ENCODE measurements at places on chromosomes 2 and 18.
A peak's percentile ranks its signal among the peaks of the same experiment; 100 is the strongest.

DNA sequence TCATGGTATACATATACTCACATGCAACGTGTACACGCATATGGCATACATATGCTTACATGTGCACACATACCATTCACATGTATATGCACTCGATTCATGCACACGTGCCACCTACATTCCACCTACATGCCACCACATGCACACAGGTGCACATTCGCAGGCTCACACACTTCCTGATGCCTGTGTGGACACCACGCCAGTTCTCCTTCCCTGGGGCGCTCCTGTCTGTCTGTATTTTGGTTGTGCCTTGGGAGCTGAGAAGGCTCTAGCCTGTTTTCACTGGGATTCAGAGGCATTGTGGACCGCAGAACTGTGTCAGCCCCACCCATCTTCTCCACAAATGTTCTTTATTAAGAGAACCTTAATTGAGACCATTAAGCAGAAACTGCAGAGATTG, 96.6 kb upstream of the CTDP1 start:
- no peak for DNase-seq

DNA sequence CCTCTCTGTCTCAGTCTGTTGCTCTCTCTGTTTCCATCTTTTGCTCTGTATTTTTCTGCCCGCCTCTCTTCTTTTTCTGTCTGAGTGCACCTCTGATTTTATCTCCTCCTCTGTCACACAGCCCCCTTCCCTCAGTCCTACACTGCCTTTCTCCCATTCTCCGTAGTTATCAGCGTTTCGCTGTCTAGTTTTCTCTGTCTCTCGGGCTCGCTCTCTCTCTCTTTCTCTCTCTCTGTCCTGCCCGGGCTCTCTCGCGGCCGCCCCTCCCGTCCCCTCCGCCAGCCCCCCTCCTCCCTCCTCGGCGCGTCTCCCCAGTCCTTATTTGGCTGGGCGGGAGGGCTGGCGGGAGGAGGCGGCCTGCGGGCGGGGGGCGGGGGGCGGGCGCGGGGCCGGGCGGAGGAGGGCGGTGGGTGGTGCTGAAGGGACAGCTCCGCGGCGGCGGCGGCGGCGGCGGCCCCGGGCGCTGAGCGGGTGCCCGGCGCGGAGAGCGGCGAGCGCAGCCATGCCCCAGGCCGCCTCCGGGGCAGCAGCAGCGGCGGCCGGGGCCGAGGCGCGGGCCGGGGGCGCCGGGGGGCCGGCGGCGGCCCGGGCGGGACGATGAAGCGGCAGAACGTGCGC, at the start of gene KCNK3:
Gene KCNK3 (plus strand): TSS at position 444 of the 618 bp plus-strand sequence. CDS start 154 bp downstream, at position 598.
- DNase-seq: peak; percentile 79

DNA sequence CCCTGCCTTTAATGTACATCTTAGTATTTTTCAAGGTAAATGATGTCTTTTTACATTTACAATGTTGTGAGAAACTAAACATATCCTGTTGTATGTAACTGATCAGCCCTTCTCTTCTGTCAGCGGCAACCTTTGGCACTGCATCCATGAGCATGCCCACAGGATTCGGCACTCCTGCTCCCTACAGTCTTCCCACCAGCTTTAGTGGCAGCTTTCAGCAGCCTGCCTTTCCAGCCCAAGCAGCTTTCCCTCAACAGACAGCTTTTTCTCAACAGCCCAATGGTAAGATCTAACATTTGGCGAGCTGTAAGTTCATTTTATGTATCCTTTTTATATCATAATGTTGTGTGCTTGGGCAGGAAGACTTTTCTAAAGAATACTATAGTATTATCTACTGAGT, 46.9 kb upstream of the SCYGR2 start:
- DNase-seq: no peak

DNA sequence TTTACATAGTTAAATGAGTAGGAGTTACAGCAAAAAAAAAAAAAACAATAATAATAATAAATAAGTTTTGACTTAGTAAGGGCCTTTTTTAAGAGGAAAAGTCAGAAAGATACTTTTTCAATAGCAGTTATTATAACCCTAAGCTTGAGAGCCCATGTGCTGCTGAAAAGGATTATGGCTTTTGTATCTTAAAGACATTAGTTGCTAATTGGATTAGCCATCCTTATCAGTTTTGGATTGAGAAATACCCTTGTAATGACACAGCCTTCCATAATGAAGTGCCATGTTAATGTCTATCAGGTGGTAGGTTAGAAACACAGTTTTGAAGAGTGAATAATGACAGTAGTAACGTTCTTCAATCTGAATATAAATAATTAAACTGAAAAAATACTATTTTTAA, 554.0 kb downstream of the RIT2 start:
- no peak for DNase-seq

GRCh38 chr2:11856095-11856494, 109.7 kb downstream of the LPIN1 start:
- no peak for DNase-seq

DNA sequence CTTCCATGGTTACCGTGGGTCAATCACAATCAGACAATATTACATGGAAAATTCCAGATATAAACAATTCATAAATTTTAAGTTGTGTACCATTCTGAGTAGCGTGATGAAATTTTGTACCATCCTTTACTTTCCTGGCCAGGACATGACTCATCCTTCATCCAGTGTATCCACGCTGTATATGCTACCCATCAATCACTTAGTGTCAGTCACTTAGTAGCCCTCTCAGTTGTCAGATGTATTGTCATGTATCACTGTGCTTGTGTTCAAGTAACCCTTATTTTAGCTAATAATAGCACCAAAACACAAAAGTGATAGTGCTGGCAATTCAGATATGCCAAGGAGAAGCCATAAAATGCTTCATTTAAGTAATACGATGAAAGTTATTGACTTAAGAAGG, 282.6 kb downstream of the CPS1 start:
- no peak for DNase-seq

DNA sequence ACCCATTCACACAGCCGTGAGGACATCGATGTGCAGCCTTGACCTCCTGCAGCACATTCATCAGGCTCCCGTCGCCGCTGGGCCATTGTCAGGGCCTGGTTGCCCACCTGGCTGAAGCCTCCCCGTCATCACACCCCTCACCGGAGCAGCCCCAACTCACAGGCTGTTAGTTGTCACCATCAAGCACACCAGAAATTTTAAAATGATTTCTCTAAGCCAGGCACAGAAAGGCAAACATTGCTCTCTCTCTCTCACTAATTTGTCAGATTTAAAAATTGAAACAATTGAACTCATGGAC, 167.1 kb downstream of the RTP5 start:
- DNase-seq: no peak

- DNase-seq: no peak
Observed at GRCh38 chr2:66379473-66379872, 55.5 kb upstream of the MEIS1 start.

DNA sequence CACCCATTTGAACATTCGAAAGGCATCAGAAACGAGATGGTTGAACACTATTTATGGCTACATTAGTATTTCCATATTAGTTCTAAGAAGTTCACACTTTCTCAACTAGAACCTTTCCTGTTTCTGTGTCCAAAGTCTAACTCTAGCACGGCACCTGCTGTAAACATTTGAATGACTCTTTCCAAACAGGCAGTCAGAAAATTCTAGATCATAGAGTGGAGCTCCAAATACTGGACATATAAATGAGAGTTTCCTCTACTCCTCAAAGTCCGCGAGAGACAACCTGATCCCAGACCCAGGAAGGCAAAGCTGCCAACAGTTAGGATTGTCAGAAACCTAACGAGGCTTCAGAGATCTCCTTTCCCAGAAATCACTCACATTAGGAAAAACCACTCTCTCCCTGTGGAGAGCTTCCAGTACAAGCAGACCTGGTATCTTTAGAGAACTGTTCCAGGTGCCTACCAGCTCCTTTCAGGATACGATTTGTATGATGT, 10.6 kb downstream of the RND3 start:
- no peak for DNase-seq

DNA sequence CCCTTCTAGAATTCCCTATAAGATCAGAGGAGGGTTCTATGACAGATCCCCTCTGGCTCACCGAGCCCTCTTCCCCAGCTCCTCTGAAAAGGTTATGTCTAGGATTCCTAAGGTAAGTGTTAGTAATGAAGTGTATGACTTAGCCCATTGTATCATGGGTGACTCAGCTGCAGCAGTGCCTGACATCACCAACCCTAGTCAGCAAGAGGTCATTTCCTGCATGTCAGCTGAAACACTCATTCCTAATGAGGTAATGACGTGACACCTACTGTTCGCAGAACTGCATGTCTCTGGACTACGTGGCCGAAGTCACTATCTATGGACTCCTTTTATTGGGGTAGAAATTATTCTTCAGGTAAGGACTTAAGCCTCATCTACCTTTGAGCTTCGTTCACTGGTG, 196.1 kb upstream of the MYT1L start:
- DNase-seq: no peak

GRCh38 chr2:217274578-217274977, 414.7 kb upstream of the TNP1 start:
- no peak for DNase-seq

- DNase-seq: no peak
Observed at GRCh38 chr18:39886136-39886535, 2068.9 kb upstream of the PIK3C3 start.

DNA sequence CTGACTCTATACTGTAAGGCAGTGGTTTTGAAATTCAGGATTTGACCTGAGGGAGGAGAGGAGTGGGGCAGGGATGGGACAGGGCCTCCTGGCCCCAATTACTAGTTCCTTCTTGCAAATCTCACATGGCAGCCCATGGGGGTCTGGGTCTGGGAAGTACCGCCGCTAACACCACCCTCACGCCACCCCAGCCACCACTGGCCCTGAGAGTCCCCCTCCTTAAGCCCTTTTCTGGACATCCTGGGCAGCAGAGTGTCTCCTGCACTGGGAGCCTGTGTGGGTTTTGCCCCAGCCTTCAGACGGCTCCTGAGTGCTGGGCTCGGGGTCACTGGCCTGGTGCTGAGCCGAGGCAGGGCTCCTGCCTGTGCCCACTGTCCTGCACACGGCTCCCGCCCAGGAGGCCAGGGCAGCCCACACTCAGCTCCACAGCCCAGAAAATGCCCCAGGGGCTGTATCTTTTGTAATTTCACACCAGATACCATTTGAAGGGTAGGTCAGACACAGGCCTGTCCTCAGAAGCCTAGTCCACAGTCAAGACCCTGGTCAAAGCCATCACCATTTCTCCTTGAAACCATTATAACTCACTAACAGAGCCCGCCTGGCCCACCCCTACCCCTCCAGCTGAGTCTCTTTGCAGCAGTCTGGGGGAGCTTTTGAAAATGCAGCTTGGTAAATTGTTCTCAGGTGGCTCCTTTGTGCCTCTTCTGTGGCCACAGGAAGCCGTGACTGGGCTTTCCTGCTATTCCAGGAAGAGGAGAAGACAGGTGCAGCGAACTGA, 55.1 kb downstream of the CYP27C1 start:
- no peak for DNase-seq

- no peak for DNase-seq
Observed at GRCh38 chr2:228197504-228197903, 16.0 kb upstream of the SPHKAP start.

DNA sequence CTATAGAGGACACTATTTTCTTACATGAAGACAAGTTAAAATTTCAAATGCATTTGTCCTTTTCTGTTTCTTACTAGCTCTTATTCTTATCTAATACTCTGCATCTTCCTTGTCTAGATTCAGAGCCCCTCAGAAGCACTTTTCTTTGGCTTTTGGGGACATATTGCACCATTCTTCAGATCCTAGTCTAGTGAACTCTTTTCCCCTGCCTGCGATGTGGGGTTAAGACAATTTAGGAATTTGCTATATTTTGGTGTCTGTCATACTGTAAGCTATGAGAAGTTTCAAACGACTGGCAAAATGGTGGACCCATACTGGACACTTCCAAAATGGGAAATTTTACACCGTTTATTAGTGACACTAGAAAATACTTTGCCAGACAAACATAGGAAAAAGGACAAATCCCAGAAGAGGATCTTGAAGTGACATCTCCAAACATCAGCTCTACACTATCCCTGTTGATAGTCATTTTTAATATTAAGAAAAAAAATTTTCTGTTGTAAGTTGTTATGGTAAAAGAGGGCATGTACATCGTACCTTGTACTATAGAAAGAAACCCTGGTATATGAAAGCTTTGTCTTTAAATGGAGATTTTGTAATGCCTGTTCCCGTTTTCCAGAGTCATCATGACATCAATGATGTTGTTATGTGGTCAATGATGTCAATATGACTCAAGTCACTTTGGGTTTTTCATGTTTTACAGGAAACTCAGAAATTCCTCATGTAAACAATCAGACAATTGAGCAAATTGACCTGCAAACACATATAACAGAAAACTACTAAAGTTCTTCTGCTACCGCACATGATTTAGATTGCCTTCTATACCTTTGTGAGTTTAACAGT, 4.4 kb upstream of the KYNU start:
- DNase-seq: no peak

- no peak for DNase-seq
Observed at GRCh38 chr18:71036783-71037182, 747.9 kb downstream of the SOCS6 start.

- no peak for DNase-seq
Observed at GRCh38 chr18:6633310-6633709, 96.2 kb upstream of the ARHGAP28 start.

GRCh38 chr18:48835119-48835518, 115.6 kb downstream of the SMAD7 start:
- no peak for DNase-seq

- DNase-seq: peak; percentile 25
Observed at GRCh38 chr2:191617575-191617974, 60.4 kb upstream of the NABP1 start.

DNA sequence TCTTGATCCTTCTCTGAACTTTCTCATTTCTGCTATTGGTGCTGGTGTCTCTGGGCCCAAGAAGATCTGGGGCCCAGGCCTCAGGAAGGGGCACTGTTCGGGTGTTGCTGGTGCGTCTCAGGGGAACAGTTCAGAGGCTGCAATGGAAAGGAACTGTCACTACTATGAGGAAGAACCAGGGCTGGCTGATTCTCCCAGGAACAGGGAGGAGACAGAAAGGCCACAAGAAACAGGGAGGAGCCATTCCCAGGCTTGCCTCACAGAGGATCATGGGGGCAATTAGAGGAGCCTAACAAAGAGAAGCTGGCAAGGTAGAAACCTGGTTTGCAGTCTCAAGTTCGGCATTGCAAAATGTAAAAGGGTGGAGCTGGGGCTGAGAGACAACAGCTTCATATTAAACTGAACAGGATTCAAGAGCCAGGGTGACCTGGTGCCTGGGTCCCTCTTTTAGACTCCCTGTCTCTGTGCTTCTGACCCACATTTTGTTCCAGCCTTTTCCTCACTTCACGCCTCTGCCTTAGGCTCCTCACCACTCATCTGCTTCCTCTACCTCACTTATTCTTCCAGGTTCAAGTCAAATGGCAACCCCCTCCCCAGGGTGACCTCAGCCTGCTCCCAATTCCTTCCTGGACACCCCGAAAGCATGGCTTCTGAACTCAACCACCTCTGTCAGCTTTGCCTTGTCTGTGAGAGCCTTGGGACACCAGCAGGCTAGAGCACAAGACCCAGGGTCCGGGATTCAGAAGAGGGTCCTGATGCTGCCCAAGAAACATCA, 58.4 kb downstream of the GYPC start:
- DNase-seq: no peak

Measured in GM13977 (cell line).